ENCODE measurements at places on chromosomes 13 and 19.

GRCh38 chr13:79392882-79393563 lies 13.0 kb downstream of the RBM26 start:
- peak; percentile 70 for DNase-seq

DNA sequence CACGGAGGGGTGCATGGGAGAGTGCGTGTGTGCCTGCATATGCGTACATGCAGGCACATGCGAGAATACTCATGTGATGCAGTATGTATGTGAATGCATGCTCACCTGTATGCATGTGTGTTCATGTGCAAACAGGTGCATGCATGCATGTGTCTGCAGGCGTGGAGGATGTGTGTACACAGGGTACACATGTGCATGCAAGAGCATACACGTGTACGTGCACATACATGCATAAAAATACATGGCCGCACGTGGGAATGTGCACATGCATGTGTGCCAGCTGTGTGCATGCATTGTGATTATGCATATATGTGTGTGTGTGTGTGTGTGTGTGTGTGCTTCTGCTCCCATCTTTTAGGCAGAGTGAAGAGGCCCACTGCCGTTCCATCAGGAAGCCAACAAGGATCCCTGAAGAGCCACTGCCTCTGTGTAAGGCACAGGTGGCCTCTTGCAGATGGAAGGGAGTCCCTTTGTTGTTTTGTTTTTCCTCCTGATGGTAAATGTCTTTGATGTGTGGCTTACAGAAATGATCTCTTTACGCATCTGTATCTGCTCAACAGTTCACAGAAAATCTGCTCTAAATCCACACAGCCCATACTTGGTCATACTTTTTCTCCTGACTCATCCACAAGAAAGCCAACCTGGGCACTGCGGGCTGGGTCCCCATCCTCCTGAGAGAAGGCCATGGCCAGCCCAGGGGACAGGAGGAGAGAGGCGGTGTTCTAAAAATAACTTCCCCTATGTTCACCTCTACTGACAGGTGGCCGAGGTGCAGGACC lies 50.7 kb downstream of the KLF2 start:
- DNase-seq = no peak

- DNase-seq = peak; percentile 8
Observed at GRCh38 chr13:105139380-105140285, 1395.8 kb downstream of the EFNB2 start.

DNA sequence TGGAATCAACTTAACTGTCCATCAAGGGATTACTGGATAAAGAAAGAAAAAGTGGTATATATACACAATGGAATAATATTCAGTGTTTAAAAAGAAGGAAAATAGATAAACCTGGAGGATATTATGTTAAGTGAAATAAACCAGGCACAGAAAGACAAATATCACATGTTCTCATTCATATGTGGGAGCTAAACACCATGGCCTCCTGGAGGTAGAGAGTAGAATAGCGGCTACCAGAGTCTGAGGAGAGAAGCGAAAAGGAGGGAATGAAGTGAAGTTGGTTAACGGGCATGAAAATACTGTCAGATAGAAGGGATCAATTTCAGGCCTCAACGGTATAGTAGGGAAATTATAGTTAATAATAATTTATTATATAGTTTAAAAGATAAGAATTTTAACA lies 147.5 kb upstream of the OBI1 start:
- DNase-seq = peak; percentile 5

DNA sequence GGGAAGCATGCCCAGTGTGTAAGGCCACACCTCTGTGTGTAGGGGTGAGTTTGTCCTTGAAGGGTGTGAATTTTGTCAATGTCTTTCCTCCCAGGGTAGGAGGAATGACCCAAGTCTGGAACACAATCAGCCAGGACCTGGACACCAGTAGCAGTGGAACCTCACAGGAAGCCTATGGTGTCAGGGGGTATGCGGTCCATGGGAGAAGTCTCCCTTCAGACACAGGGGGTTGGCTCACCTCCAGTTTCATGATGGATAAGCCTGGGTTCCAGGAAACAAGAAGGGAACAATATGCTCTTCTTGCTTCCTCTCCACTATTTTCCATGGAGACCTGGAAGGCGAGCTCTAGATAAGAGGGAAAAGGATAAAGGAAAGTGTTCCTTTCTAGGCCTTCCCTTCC lies 23.9 kb downstream of the B3GLCT start:
- DNase-seq = no peak

DNA sequence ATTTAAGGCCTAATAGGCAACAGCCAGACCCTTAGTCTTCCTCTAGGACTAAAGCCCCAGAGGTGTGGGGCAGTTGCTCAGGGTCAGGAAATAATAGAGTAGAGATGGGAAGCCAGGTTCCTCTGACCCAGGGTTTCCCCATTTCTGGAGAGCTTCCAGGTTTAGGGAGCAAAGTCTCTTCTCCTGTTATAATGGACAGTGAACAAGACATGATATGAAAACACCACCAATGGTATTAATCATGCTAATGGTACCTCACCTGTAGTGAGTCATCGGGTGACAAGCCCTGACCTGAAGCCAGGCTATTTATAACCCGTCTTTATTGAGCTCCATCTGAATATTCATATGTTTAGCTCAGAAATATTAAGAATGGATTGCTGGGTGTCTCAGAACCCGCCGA lies 24.6 kb downstream of the BICRA start:
- no peak for DNase-seq

GRCh38 chr13:112712451-112713207 lies 22.8 kb downstream of the ATP11A start:
- DNase-seq = no peak

DNA sequence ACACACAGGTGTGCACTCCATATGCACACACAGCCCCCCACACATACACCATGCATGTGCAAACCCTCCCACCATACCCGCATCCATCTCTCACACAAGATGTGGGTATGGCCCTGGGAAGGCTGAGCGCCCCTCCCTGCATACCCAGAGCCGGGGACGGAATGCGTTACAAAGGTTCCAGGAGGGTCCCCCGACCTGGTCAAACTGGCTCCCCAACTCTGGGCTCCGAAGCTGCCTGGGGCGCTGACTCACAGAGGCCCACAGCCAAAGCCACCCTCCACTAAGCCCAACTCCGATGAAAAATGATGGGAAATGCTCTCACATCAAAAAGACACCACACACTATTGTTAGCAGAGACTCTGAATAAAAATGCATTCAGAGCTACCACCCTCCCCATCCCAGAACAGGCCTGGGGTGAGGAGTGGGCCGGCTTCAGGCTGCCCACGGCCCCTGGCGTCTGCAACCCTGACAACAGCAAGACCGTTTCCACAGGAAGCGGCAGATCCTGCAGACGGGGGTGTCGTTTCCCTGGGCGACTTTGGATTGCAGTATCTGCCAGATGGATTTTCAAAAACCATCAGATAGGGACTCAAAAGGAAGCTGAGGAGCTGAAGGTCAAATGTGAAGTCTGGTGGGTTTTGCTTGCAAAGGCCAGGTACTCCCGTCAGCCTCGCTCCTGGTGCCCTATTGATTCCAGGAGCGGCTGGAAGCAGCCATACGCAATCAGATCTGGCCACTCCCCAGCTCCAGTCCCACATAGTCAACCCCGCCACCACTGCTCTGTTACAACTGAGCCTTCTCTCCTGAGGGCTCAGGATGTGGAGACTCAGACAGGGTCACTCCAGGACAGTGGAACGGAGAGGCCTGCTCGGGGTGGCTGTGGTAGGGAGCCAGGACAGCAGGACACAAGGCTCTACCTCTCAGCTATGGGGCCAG lies 14.3 kb downstream of the PEPD start:
- no peak for DNase-seq
